ENCODE measurements at places on chromosomes 12 and 14.

DNA sequence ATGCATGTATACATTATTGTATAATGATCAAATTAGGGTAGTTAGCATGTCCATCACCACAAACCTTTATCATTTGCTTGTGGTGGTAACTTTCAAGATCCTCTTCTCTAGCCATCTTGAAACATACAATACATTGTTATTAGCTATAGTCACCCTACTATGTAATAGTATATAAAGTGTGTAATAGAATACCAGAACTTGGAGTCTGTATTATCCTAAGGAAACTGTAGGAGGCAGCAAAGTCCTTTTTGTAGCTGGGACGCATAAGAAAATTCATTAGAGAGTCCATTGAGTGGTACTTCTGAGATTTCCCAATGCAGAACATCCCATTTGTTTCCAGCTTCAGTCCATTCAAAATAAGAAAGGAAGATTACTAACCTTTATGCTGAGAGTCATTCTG lies 325.9 kb upstream of the LRFN5 start:
- no peak for DNase-seq

DNA sequence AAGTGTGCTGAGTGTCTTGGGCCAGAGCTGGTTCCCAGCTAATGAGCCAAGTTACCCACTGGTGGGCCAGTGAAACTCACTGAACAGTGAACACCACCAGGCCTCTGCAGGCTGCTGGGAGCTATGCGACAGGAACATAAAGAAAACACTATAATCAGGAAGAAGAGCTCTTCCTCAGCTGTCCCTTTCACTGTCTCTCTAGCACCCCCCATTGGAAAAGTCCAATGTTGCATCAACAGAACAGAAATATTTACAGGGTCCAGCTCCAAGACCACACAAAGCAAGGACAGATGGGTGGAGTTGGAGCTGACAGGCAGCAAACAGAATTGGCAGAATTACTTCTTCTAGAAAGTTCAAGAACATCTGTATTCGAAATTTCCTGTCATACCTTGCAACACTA lies 903.6 kb upstream of the TMEM132C start:
- DNase-seq: no peak

DNA sequence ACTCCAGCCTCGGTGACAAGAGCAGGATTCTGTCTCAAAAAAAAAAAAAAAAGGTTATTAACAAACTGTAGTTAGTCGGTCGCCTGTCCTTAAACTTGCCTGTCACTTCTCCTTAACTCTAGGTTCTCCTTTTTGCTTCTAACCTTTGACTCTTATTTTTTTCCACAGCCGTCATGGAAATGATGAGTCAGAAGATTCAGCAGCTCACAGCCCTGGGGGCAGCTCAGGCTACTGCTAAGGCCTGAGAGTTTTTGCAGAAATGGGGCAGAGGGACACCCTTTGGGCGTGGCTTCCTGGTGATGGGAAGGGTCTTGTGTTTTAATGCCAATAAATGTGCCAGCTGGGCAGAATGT lies 418 bp upstream of the MYG1 start:
- DNase-seq: peak; percentile 72

DNA sequence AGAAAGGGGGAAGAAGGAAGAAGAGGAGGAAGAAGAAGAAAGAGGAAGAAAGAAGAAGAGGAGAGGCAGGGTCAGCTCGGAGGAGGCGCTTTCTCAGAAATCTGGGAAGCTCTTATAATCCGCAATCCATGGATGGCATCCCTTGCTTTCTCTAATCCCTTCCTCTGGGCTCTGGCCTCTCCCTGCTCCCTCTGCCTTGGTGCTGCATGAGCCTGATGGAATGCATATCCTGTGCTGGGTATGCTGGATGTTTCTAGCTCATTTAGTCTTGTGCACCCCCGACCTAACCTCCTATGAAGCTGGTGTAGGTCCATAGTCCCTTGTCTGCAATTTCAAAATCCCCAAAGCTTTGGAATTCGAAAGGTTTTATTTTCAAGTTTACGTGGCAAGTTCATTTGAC lies 94.2 kb upstream of the MYL2 start:
- no peak for DNase-seq

- no peak for DNase-seq
Measured at GRCh38 chr14:100078997-100079725, 13.9 kb downstream of the EVL start.

DNA sequence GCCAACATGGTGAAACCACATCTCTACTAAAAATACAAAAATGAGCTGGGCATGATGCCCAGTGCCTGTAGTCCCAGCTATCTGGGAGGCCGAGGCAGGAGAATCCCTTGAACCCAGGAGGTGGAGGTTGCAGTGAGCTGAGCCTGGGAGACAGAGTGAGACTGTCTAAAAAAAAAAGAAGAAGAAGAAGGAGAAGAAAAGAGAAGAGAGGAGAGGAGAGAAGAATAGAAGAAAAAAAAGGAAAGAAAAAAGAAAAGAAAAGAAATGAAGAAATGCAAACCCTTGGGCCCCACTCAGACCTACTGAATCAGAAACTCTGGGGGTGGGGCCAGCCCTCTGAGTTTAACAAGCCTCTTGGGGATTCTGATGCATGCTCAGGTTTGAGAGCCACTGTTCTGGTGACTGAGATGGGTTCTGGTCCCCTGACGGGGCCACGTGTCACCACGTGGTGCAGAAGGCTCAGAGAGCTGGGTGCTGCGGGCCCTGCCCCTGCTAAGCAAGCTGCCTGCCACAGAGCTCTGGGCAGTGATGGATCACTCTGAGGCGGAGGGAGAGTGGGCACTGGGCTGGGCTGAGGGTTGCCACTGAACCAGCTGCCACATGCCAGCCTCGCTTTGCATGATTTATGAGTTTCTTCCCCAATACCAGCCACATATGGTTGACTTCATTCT lies 37.5 kb downstream of the ERH start:
- DNase-seq: no peak

GRCh38 chr12:106913456-106913855 lies 42.3 kb upstream of the TMEM263 start:
- DNase-seq: no peak
